Stimulated activated CD4-positive, alpha-beta T cell treated with anti-CD3 and anti-CD28 coated beads, Interleukin-1b, Interleukin-23, amount 100 ng/mL, for 1 hour (primary cell): ENCODE measurements at places on chromosomes 1 and 21.

- DNase-seq = no peak
Observed at GRCh38 chr1:40848530-40849189, 13.5 kb downstream of the CITED4 start.

DNA sequence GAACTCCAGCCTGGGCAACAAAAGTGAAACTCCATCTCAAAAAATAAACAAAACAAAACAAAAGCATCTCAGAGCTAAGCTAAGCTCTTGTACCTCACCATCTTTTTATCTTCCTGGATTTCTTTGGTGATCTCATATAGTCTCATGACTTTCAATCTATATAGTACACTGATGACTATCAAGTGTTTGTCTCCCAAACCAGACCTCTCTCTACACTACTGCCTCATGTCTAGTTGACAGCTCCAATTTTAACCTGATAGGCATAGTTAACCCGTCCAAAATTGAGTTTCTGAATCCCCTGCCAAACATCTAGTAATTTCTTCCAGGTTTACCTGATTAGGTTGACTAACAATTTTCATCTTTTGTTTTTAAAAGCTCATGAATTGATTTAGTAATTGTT lies 151.7 kb downstream of the COP1 start:
- DNase-seq = no peak

GRCh38 chr21:25371841-25372425 lies 235.3 kb downstream of the MRPL39 start:
- DNase-seq = no peak

DNA sequence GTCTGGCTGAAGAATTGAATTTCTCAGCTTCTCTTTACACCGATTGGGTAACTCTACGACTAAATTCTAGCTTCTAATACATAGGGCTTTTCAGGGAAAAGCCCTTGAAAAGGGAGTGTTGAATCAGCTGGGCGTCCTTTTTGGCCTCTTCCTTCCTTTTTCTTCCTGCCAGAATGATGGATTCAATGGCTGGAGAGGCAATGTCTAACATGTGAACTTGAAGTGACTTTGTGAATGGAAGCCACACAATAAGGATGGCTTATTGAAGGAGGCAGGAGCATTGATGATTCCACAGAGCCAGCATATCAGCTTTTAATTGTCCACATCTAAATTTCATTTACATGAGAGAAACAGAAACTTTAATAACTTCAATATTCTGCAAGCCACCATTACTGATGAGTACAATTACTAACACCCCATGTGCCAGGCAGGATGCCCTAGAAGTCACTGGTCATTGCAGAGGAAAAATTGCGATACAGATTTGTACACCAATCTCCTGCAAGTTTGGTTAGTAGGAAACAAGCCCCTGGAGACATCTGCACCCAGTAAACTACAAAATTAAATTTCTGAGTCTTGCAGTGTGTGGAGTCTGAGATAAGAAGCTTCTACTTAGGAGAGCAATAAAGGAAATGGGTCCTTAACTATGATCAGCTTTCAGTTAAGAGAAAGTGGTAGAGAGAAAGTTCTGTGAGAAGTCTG lies 56.1 kb downstream of the STYXL2 start:
- no peak for DNase-seq

DNA sequence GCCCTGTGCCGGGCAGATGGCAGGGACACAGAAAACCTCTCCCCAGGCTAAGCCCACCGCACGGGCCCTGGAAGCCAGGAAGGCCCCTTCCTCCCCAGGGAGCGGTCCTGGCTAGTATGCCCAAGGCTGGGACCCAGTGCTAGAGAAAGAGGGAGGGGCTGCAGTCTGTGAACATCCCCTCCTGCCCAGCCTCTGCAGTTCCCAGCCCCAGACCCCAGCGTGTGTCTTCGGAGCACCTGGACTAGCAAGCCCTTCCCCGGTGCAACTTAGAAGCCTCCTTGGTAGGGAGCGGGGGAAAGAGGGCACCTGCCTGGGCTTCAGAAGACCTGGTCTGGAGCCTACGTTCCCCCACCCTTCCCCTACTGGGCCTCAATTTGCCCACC lies 2.1 kb downstream of the PLEKHG5 start:
- DNase-seq = no peak

DNA sequence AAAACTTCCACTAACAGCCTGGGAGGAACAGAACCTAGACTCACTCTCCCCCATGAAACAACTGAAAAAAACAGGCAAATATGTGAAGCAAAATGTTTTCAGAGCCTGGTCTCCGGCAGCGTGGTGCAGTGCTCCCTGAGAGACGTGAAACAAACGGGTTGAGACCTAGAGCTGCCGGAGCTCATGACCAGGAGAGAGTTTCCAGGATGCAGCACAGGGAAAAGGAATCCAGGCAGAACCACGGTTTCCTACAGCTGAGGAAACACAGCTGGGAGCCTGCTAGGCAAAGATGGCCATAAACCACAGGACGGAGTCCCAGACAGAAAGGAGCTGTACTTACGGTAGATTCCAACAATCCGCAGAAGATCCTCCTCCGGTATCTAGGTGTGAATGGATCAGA lies 20.2 kb upstream of the SLC19A1 start:
- no peak for DNase-seq

GRCh38 chr1:219442611-219443061 lies 170.3 kb downstream of the ZC3H11B start:
- no peak for DNase-seq

DNA sequence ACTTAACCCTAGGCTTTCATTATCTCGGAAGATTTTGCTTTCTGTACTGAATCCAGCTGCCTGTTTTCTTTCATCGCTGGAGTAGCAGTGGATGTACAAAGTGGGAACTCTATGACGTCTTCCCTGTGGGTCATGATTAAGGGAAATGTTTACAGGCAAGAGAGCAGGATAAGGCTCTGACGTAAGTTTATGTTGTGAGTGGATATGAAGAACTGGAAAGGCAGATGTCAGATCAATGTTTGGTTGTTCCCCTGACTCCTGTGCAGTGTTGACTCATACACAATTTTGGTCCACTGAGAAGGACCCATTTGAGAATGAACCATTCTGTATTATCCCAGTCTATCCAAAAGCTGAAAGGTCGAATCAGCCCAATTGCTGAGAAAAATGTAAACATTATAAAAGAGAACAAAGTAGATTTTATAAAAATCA lies 292.4 kb downstream of the GRIK1 start:
- DNase-seq = no peak

DNA sequence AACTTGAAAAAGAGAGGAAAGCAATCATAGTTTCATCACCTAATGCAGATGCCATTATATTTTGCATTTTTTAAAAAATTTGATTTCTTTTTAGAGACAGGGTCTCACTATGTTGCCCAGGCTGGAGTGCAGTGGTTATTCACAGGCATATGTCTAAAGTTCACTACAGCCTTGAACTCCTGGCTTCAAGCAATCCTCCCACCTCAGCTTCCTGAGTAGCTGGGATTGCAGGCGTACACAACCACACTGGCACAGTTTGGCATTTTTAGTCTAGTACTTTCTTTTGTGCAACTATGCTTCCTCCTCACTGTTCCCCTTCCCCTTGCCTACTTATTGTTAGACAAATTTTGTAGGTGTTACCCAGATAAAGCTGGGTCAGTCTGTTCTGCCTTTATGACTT lies 18.0 kb downstream of the RHOU start:
- DNase-seq = no peak

GRCh38 chr1:78005755-78006154 lies 1.0 kb downstream of the DNAJB4 start:
- no peak for DNase-seq

GRCh38 chr1:62386351-62387121 lies 50.3 kb upstream of the USP1 start:
- DNase-seq = no peak

- DNase-seq = no peak
Observed at GRCh38 chr1:31628931-31629556, 11.6 kb downstream of the HCRTR1 start.

DNA sequence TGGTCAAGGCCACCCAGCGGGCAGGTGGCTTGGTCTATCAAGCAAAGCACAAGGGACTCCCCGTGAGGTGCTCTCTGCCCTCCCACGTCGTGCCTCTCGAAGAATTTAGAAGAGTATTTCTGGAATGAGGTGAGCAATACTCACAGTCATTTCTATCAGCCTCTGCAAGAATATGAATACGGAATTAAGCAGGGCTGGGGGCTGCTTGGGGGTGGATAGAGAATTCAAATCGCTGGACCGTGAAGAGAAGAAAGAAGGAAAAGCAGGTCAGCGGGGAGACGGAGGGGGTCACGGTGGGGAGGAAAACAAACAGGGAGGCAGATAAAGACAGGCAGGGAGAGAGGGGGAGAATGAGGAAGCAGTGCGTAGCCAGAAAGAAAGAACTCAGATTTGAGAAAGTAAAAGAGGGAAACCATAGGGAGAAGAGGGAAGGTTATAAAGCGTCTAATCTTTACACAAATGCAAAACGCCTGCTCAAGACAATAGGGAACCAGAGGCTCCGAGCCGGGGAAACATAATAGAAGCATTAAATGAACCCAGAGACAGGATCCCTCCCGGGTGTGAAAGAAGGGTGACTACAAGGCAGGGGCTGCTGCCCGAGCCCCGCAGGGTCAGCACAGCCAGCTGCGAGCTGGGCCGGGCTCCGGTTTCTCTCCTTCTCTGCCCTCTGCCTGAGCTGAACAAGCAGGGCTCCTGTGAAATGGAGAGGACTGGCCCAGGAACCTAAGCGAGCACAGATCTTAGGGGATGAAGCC lies 2.1 kb upstream of the EDN2 start:
- DNase-seq = no peak

GRCh38 chr1:26280333-26281042 lies 602 bp downstream of the SH3BGRL3 start:
- no peak for DNase-seq

DNA sequence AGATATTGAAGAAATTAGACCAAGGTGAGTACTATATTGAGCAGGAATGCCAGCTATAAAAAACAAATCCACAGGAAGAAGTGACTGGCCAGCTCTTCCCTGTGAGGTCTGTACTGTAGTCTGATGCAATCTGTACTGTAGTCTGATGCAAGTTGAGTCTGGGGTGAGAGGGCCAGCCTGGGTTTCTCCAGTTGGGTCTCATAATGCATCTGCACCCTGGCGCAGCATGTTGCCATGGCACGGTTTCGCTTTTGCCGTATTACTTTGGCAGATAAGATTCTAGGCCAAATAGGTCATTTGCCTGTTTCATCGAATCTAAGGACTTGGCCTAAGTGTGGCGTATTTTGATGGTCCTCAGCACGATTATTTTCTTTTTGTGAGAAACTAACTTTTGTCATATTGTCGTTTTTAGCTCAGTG lies 24.4 kb upstream of the PGD start:
- no peak for DNase-seq

DNA sequence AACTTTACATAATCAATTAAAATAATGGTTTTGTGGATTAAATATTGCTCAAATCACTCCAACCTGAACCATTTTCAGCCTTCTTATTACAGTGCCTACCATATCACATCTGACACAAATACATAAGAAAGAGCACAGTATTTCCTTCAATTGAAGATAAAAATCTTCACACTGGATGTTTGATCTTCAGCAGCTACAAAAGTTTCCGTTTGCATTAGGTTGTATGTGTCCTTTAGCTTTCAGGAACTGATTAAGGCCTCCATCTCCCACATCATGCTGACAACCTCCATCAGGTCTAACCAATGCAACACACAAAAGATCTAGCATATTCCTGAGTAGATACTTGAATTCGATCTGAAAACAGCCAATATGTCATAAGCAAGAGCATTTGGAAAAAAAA lies 195.1 kb upstream of the NR5A2 start:
- DNase-seq = no peak

DNA sequence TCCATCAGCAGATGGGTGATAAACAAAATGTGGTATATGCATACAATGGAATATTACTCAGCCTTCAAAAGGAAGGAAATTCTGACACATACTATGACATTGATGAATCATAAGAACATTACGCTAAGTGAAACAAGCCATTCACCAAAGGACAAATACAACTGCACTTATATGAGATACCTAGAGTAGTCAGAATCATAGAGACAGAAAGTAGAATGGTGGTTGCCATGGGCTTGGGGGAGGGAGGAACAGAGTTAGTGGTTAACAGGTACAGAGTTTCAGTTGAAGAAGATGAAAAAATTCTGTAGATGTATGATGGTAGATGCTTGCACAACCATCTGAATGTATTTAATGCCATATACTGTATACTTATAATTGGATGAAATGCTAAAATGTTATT lies 39.1 kb upstream of the KCNK2 start:
- no peak for DNase-seq

- DNase-seq = no peak
Observed at GRCh38 chr1:182380199-182380598, 11.4 kb downstream of the GLUL start.

DNA sequence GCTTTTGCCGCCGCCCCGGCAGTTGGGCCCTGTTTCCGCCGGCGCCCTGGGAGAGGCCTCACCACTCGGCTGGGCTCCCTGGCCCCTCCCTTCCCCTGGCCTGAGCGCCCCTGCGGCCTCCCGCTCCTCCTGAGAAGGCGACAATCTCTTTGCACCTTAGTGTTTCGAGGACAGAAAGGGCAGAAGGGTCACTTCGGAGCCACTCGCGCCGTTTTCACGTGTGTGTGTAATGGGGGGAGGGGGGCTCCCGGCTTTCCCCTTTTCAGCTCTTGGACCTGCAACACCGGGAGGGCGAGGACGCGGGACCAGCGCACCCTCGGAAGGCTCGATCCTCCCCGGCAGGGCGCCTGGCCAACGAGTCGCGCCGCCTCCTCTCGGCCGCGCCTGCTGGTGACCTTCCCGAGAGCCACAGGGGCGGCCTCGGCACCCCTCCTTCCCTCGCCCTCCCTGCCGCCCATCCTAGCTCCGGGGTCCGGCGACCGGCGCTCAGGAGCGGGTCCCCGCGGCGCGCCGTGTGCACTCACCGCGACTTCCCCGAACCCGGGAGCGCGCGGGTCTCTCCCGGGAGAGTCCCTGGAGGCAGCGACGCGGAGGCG lies 432 bp upstream of the SIM2 start:
- DNase-seq = no peak

DNA sequence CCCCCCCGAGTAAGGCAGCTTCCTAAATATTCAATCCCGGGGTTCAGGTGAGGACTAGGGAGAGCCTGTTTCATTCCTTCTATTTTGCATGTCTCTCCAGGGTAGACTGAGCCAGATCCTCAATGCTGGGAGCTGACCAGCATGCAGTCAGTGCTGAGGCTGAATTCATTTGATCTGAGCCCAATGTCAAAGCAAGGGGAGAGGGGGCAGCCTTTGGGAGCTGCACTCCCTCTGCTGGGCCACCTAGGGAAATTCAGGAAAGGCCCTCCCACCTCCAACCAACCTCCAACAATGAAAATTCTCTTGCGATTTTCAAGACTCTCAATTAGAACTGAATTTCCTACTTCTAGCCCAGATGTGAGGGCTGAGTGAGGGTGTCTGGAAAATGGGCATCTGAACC lies 371.2 kb downstream of the NPHP4 start:
- no peak for DNase-seq

GRCh38 chr1:86858524-86859261 lies 55.2 kb downstream of the SELENOF start:
- DNase-seq = no peak
